Stimulated activated naive CD4-positive, alpha-beta T cell (primary cell): ENCODE measurements at places on chromosomes 11 and 22.

- DNase-seq: no peak
These were observed 119.6 kb downstream of the DYNC2H1 start for GRCh38 chr11:103228807-103229206.

GRCh38 chr11:77345621-77346020 is 44.1 kb upstream of the GDPD4 start:
- DNase-seq: no peak

DNA sequence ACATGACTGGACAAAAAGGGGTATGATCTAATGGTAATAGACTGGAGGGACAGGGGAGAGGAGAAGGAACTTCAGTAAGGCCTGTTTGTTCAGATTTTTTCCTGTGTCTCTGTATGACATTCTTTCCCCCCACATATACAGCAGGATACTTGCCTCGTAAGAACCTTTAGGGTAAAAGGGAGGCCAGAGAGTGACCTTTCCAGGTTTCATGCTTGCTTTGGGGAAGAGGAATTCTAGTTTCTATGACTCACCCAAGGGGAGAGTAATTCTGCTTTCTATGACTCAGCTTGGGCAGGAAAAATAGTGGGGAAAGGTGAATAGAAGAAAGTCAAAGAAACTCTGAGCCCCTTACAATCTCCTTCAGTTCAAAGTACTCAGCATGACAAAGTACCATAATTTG is 457.0 kb downstream of the DLG2 start:
- no peak for DNase-seq

DNA sequence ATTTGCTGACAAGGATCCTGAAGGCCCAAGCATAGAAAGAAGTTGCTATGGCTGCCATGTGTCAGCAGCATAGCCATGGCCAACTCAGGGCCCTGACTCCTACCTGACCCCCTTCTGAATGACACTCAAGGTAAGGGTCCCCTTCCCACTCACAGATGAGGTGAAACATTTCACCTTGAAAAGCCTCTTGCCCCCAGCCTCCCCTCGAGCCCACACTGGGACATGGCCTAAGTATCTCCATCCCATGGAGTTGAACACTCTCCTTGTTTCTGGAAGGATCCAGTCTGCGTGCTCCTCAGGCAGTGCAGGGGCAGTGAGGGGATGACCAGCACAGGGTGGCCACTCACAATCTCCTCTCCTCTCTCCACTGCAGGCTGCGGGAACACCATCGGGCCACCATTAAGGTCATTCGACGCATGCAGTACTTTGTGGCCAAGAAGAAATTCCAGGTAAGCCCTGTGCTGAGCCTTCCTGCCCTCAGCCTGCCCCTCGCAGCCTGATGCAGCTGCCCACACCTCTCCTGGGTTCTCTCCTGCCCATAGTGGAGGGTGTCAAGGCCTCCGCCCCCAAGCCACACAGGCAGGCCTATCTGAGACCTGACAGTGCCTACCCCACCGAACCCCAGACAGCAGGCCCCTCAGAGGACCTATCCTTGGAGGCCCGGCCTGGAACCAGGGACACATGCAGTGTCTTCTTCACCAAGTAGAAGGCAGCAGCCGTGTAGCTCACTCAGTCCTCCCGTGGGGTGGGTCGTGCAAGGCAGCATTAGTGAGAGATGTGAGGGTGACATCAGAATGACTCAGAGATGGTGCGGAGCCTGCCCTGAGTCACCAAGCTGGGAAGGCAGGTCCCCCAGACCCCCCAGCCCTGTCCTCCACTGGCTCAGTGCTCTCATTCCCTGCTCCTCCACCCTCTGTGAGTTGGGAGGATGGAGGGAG is 68.9 kb upstream of the KCNQ1OT1 start:
- no peak for DNase-seq

DNA sequence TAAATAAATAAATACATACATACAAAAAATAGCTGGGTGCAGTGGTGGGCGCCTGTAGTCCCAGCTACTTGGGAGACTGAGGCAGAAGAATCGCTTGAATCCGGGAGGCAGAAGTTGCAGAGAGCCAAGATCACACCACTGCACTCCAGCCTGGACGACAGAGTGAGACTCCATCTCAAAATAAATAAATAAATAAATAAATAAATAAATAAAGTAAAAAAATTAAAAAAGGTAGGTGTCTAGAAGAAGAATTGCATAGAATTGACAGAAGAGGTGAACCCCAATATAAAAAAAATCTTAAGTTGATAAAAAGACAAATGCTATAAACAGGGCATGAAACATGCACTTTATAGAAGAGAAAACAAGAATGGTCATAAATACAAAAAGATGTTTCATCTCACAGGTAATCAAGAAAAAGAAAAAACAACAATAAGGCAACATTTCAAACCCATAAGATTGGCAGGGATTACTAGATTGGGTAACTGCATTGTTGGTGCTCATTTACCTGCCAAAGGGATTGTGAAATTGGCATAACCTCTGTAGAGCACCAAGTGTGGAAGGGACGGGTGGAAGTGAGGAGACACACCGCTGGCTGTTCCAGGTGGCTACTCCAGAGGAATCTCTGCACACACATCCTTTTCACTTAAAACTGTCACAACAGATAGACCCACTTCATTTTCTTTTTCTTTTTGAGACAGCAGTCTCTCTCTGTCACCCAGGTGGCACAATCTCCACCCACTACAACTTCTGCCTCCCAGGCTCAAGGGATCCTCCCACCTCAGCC is 44.7 kb downstream of the NF2 start:
- no peak for DNase-seq

DNA sequence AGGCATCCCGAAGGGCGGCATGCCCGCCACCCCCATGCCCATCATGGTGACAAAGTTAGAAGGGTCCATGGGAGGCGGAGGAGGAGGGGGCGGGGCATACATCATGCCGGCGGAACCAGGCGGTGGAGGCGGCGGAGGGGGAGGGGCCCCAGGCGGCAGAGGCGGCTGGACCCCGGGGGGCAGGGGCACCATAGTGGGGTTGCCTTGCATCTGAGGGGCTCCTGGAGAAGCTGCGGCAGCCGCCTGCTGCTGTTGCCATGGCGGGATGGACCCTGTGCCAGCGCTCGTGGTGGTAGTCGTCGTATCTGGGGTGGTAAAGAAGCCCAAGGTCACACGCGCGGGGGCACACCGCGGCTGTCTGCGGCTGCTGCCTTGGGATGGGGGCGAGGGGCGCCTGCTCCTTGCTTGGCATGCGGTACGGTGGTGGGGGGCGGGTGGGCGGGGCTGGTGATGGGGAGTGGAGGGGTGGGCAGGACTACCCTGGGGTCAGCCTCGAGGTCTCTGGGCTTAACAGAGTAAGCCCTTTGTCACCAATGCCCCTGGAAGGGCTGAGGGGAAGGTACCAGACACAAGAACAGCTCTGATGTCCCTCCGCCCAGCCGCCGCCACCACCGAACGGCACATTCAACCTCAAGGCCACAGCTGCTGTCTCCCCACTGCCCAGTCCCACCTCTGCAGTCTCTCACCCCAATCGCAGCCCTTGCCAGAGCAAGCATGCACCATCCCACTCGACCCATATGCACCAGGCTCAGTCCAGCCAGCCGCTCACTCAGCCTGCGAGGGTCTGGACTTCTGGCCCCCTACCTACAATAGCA is 6.3 kb upstream of the PYGM start:
- DNase-seq: peak; percentile 36

DNA sequence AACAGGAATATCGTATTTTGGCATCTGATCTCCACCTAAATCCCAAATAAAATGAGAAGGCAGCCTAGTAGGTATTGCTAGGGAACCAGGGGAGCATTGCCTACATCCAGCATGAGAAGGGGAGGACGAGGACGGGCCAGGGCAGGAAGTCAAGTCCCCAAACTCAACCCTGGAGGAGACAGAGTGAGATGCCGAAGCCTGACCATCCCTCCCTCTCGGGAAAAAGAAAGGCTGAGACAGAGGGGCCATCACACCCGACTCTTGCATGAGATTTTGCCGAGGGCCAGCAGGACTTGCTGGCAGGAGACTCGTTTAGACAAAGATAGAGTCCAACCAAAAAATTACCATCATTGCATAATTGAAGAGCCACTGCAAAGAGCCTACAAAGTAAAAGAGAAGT is 50.2 kb upstream of the SPATA19 start:
- DNase-seq: no peak

GRCh38 chr11:77854838-77855237 is 33.9 kb downstream of the AAMDC start:
- DNase-seq: no peak

DNA sequence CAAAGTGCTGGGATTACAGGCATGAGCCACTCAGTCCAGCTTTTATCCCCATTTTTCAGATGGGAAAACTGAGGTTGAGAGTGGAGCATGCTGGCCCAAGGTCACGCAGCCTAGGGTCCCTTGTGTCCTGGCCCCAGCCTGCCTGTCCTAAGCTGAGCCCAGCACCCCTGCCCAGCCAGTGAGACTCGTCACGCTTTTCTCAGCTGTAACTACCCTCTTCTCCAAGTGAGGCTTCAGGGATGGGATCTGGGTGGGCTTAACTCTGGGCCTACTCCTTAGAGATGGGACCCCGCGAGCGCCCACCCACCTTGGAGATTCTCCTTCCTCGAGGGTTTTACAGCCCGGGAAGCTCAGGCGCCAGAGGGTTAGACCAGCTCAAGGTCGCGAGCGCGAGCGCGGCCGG is 390 bp upstream of the TMEM151A start:
- no peak for DNase-seq

DNA sequence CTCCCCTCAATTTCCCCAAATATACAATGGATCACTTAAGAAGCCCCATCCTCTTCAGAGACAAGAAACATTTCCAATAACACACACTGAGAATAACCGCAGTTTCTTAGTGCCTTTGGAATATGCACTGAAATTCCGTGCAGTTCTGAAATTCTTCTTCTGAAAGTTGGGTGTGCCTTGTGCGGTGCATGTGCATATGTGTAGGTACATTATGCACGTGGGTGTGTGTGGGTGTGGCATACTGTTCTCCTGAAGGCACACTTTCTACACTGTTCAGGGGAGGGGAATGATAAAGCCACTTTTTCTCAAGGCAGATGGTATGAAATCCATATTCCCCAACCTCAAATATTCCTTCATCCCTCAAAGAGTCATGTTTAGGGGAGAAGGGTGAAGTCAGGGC is 1.7 kb downstream of the EXPH5 start:
- DNase-seq: no peak

GRCh38 chr11:8746331-8746974 is 63.9 kb downstream of the RPL27A start:
- no peak for DNase-seq

GRCh38 chr11:26950260-26950719 is 43.6 kb upstream of the FIBIN start:
- DNase-seq: no peak

DNA sequence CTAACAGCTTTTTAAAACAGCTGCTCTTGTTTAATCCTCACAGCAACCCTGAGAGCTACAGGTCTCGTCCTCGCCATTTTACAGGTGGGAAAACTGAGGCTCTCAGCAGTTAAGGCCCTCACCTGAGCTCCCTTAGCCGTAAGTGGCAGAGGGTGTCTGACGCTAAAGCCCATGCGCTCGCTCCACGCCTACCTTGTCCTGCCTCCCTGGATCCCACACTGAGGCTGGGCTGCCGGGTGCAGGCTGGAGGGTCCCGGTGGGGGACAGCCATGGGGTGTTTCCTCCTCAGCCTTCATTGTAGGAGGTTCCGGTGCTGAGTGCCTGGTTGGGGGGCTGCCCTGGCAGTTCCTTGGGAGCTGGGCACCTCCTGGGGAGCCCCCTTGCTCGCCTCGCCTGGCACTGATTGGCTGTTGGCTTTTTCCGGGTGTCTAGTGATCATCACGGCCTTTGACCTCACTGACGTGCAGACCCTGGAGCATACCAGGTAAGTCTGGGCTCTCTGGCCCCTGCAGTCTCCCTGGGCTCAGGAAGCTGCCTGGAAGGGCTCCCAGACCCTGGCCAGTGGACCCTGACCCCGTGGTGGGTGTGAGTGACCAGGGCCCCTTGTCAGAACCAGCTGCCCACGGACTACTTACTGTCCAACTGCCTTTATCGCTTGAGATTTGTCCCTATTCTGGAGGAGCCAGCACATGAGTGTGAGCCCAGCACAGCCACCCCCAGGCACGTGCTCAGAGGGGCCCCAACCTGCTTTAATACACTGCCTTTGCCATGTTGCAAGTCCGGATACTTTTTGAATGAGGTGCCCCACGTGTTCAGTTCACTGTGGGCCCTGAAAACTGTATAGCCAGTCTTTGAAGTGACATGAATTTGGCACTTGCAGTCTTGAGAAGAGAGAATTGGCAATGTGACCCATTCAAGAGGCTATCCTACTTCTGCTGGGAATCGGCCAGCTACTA is 12.6 kb downstream of the RAB36 start:
- no peak for DNase-seq

- no peak for DNase-seq
These were observed 1.9 kb downstream of the SF1 start for GRCh38 chr11:64776425-64776824.

GRCh38 chr11:27237643-27238042 is 125.4 kb downstream of the CCDC34 start:
- DNase-seq: no peak

DNA sequence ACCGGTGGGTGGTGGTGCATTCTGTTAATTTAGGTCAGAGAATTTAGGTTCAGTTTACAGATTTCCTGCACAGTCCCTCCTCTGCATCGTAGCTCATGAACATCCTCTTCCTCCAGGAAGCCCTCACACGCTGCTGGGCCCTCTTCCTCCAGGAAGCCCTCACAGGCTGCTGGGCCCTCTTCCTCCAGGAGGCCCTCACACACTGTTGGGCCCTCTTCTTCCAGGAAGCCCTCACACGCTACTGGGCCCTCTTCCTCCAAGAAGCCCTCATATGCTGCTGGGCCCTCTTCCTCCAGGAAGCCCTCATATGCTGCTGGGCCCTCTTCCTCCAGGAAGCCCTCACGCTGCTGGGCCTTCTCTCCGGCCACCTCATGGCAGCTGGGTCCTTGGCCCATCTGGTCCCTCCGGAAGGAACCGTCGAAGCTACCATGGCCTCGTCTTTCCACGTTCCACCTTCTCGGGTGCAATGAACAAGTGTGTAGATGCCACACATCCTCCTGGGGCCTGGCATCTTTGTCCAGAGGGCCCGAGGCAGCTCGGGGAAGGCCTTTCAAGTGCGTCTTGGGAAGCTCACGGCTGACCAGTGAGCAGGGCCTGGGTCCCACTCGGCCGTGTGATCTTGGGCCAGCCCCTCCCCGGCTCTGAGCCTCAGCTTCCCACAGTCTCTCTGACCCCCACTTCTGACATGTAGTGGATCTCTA is 58.9 kb upstream of the PPARA start:
- no peak for DNase-seq

GRCh38 chr11:61082062-61082870 is 20.0 kb upstream of the CD5 start:
- no peak for DNase-seq
